ENCODE measurements at places on chromosomes 1 and 21. TPM values are rescaled to one million over a fixed set of nuclear protein-coding genes. Genes with fewer than 3 reads are reported as not detected.

The DNAI4 gene
- 15.4 TPM for polyA plus RNA-seq

GRCh38 chr1:228465141-228465540, 22.0 kb upstream of the RNF187 start:
- DNase-seq: no peak

GRCh38 chr1:196309386-196309785, 298.9 kb downstream of the KCNT2 start:
- DNase-seq: no peak

- DNase-seq: no peak
Measured at GRCh38 chr1:205530116-205530515, 25.6 kb downstream of the CDK18 start.

DNA sequence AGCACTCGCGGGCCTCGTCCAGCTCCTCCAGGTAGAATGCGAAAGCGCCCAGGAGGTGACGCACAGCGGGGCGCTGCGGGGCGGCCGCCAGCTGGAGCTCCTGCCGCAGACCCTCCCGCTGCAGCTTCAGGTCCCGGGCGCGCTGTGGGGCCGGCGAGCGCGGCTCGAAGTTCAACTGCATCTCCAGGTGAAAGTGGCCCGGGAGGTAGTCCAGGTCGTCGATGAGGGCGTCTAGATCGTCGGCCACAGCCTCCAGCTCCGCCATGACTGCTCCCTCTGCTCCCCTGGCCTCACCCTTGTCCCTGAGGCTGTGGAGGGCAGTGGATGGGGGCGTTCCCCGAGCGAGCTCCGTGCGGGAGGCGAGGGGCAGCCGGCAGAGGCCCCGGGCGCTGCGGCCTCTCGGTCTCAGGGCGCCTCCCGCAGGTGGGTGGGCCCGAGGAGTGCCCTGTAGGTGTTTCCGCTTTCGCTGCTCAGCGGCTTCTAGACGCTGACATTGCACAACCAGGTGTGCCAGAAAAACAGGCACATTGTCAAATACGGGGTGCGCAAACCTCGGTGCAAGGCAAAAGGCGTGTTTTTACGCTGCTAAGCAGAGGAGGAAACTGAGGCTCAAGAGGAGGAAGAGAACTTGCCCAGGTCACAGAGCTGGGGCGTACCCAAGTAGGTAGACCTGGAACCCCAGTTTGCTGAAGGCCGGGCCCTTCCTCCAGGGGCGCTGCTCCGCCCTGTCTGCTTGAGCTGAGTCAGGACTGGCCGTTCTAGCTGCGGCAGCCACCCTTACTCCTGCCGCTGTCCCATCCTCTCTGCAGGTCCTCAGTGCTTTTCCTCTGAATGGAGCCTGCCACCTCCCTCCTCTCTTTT, at the start of gene TTC22:
Gene TTC22, minus strand, starts transcription at position 425 of the 861 bp plus-strand sequence. Its CDS starts 160 bp downstream, at position 265.
- DNase-seq: no peak

GRCh38 chr1:58768971-58769808, 14.7 kb downstream of the JUN start:
- no peak for DNase-seq

GRCh38 chr1:15248216-15248615, 1.2 kb downstream of the FHAD1 start:
- DNase-seq: no peak

DNA sequence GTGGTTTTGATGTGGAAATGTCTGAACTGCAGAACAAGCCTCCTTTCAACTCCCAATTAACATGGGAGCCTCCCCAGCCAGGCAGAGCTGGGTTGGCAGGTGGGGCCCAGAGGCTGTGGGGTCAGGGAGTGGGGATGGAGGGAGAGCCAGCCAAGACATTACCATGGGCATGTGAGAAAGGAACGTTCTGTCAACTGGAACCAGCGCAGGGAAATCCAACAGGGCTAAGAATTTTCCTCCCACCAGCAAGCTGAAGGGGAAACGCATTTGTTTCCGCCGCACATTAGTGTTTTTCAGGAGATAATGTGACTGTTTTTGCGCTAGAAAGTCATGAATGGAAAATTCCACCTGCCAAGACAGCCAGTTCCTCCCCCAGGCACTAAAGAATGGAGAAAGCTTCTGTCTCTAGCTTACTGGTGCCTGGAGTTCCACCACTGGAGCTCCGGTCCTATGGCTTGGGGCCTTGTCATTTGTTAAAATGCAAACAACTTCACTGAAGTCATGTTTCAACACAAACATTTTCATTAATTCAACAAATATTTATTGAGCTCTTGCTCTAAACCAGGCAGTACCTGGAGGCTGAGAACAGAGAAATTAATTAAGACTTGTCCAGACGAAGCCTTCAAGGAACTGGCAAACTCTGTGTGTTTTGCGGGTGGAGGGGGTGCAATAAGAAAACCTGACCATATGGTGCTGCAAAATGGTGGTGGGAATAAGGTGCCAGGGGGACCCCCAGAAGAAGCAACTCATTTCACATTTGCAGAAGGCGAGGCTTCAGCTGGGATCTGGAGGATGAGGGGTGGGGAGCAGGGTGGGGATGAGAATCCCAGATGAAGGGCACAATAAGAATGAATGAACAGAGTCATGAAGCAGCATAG, 305.1 kb downstream of the MATN1 start:
- no peak for DNase-seq

DNA sequence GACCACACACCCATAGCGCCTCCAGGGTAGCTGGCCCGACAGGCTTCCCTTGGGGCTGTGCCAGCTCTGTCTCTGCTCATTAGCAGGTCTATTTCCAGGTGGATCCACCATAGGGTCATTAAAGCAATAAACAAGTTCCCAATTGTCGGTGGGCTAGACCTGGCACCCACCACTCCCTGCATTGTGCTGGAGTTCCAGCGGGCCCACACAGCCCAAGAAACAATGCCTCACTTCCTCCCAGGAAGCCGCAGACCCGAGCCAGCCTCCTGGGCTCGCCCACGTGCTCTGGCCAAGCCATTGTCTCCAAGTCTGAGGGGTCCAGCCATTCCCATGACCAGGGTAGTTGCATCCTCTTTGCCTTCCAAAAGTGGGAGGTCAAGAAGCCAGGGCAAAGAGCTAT, 27.5 kb upstream of the SOX13 start:
- no peak for DNase-seq

DNA sequence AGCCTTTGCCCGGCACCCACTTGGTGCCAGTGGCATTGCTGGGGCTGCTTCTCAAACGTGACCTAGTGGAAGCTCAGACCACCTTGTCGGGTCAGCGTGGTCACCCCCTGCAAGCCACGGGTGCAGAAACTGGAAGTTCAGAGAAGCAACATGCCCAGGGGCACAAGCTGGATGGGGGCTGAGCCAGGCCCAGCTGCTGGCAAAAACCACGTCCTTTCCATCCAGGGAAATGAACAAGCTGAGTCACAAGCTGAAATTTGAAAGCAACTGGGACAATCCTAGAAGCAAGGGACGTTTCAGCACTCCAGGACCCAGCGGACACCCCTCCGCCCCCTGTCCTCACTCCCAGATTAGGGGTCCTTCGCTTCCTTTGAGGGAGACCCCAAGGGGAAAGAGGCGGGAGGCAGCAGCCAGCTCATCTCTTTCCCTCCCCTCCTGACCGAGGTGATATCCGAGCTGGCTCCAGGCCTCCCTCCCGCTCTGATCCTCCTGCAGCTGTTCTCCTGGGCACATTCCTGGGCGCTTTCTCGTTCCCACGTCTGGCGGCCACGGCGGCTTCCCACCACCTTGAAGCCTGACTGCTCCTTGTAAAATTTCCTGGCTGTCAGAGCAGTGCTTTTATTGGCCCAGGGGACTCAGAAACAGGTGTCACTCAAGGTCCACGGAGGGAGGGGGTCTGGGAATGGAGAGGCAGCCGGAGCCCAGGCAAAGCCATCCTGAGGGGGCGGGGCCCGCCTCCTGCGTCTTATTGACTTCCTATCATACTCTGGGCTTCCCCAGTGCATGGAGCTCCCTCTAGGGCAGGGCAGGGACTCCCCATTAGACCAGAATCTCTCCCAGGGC, 62.8 kb downstream of the PAX7 start:
- DNase-seq: no peak

- DNase-seq: no peak
Measured at GRCh38 chr1:17586172-17586964, 46.9 kb downstream of the ARHGEF10L start.

The PFKFB2 gene
- 15.4 TPM for polyA plus RNA-seq

DNA sequence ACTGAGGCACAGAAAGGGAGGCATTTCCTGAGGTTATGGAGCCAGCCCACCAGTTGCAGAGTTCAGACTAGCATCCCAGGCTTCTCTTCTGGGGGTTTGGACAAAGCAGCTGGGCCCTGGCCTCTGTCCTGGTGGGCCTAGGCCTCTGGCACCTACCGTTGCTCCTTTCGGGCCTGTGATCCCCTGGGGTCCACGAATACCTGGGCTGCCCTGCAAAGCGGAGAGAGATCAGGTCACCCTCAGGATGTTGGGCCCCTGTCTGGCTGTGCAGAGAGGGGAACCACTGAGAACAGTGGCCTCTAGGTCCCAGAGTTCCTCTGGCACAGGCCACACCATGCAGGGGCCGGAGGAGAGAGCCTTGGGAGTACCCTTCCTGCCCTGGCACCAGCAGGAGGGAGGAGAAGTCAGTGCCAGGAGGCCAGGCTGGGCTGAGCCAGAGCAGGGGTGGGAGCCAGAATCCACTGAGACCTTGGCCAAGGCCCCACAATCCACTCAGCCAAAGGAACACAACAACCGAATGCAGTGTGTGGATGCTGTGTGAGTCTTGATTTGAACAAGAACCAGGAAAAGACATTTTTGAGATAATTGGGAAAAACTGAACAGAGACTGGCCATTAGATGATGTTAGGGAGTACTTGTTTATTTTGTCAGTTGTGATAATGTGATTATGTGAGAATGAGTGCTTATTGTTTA, 8.9 kb downstream of the COL9A2 start:
- no peak for DNase-seq

The LIN28A gene
- not detected for polyA plus RNA-seq

DNA sequence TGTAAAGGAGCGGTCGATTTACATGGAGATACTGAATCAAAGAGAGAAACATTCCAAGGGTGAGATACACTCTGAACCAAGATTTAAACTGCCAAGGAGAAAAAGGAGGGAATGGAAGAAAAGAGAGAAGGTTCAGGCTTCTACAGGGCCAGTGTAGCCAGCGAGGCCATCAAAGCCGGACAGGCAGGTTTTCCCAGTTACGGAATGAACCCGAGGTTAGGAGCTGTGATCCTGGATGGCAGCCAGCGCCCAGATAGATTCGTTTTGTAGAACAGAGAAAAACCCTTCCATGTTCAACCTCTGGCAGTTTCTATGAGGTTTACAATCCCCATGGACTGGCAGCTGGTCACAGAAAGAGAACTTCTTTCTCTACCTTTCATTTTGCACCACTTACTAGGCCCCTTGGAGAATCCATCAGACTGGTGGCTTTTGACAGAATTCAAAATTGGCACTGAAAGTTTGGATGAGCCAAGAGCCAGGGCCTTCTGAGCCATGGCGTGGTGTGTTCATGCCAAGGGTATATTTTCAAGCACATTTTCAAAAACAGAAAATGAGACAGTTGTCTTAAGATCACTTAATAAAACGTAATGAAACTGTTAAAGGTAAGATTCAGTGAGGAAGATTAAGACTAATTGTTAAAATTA, 171.5 kb downstream of the RUNX1 start:
- no peak for DNase-seq

DNA sequence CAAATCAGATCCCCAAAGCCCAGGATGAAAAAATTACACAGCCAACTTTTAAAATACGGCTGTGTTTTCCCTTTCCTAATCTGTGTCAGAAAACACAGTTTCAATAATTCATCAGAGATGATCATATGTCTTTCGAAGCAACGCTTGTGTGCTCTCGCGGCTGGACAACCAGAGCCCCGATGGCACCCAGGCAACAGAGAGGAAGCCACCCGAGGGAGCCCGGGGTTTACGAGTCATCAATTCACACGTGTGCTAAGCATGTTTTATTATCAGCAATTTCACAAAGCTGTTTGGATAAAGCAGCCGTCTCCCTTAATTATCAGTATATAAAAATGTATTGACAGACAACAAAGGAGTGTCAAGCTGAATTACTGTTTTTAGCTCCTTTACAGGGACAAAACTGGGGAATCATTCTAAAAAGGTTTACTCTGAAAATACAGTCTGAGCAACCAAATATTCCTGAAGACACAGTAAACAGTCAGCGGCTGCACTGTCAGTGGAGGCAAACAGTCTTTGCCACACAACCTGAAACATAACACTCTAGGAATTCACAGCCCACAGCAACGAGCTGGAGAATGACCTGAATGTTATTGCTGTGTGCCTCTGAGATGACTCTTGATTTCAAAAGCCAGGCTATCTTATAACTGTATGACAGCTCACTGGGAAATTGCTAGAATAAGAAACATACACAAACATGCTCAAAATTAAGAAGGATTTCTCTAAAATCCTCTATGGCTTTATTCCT, 201.0 kb downstream of the SIPA1L2 start:
- no peak for DNase-seq

The EDN2 gene
- 4.0 TPM for polyA plus RNA-seq
